ENCODE measurements at places on chromosomes 6 and 20.

DNA sequence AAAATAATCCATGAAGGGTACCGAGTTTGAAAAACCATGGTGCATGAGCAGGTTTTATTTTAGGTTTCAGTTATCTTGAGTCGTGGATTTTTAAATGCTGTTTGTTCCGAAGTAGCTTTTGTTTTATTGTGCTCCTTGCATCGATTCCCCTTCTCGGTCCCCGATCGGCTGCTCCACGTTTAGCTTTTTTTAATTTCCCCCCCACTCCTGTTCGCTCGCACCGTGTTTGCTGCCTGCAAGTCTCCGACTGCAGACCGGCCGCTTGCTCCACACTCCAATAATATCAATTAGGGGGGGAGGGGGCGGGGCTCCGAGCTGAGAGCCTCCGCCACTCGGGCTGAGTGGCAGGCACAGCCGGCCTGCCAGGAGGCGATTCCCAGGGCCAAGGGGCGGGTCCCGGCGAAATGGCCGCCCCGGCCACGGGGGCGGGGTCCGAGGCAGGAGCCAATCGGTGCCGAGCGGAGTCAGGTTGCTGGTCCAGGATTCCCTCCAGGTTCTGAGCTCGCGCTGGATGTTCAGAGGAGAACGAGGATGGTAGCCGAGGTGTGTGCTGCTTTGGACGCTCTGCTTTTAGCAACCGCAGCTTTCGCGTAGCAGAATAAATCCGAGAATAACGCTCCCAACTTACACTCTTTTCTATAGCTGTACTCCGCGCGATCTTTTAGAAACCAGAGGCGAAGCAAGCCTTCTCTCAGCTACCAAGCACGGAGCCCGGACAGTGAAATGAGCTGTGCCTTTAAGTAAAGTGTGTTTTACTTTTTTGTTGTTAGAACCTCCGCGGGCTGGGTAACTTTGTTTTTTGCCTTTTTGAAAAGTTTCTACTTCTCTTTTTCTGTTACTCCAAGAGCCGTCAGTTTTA lies at the start of gene EPHA7:
EPHA7 (minus strand) TSS at position 256 of the 859 bp plus-strand sequence; CDS start at position 38, 218 bp downstream.
- DNase-seq: no peak

GRCh38 chr6:156027248-156027626 lies 571.6 kb upstream of the NOX3 start:
- no peak for DNase-seq

- DNase-seq: no peak
Observed at GRCh38 chr20:49769048-49769581, 43.5 kb upstream of the SLC9A8 start.

- DNase-seq: no peak
Observed at GRCh38 chr6:10099529-10100140, 315.2 kb downstream of the TFAP2A start.
